ENCODE measurements at places on chromosomes 16 and 17.

GRCh38 chr16:48203974-48204824 lies 39.9 kb upstream of the LONP2 start:
- DNase-seq: no peak

DNA sequence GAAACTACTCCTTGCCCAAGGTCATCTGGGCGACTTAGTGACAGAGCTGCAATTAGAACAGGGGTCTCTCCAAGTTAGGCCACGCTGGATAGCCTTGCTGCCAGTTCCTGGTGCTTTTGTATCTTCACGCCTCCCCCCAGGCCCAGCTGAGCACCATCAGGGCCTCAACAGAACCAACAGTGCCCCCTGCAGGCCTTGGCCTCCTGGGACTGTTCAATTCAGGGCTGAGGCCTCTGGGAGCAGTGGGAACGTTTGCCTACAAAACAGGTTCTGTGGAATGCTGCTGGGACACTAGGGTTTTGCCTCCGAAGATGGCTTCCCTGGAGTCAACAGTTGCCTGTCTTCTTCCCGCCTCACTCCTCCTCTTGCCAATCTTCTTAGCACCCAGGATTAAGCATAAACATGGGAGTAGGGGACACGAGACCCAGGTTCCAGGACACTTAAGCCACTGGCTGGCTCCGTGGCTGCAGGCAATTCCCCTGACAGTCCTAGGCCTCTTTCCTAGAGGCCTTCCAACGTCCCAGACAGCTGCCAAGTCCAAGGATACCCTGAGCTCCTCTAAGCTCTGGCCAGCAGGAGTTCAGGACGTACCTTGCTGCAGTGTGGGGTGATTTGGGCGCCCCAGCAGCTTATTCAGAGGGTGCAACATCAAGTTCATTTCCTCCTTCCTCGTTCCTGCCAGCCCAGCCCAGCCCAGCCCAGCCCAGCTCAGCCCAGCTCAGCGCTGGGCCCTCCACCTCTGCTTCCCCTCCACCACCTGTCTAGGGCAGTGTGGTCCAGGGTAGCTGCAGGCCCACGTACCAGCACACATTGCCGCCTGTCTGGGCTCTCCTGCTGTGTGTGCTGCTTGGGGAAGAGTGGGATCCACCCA lies 246.6 kb upstream of the RPL38 start:
- peak; percentile 85 for DNase-seq

GRCh38 chr17:62720126-62720850 lies 87.8 kb downstream of the MARCHF10 start:
- DNase-seq: no peak

GRCh38 chr17:40950176-40950575 lies 12.7 kb upstream of the KRT23 start:
- DNase-seq: peak; percentile 26

DNA sequence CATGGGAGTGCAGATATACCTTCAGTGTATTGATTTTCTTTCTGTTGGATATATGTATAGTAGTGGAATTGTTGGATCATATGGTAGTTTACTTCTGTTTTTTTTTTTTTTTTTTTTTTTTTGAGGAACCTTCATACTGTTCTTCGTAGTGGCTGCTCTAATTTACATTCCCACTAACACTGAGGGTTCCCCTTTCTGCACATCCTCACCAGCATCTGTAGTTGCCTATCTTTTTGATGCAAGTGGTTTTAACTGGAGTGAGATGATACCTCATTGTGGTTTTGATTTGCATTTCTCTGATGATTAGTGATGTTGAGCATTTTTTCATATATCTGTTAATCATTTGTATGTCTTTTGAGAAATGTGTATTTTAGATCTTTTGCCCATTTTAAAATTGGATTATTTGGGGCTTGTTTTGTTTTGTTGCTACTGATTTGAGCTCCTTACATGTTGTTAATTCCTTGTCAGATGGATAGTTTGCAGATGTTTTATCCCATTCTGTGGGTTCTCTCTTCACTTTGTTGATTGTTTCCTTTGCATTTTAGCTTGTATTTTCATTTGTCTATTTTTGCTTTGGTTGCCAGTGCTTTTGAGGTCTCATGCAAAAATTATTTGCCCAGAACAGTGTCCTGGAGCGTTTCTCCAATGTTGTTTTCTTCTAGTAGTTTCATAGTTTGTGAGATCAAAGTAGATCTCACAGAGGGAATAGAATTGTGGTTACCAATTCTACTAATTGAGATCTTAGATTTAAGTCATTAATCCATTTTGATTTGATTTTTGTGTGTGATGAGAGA lies 25.0 kb upstream of the BCAS3 start:
- no peak for DNase-seq

DNA sequence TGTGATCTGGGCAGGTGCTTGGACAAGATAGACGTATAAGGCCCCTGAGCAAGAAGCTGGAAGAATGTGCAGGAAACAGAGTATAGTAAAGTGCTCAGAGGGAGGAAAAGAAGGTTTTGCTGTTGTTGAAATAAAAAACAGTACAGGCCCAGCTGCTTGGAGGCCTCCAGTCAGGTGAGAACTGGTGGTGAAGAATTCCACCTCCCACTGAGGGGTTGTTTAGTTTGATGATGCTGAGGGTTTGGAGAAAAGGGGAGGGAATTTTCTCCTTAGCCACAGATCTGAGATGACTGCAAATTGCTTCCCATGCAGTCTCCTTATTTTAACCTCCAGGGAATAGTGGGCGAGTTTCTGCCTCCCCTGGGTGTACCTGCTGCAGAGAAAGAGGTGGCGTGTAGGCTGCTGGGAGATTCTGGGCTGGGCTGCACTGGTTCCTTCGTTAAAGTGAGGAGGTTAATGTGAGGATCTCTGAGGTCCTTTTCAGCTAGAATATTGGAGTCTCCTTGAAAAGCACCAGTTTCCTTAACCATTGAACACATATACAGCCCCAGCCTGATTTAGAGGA lies 25.8 kb downstream of the SMPD3 start:
- DNase-seq: no peak

DNA sequence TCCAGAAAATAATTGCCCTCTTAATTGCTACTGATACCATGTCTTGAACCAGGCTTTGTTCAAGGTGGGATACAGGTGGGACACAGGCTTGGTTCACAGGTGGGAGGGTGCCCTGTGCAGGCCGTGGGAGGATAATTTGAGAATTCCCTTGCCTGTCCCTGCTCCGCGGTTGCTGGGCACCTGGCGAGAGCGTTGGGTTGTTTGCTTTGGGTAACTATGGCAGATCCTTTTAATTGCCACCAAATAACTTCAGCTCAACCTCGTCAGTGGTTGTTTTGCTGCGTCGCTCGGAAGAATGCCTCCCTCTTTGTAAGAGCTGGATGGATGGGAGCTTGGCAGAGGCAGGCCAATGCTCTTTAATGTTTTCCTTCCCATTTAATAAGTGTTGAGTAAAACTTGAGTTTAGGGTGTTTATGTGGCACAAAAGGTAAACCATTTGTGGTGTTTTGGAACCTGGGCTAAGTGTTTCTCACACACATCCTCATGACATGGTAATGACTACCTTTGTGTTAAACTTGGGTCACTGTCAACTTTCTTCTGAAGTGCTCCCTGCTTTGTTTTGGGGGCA lies 202.5 kb downstream of the MSI2 start:
- DNase-seq: no peak

GRCh38 chr17:40260528-40260927 lies 27.2 kb upstream of the CDC6 start:
- no peak for DNase-seq

- DNase-seq: peak; percentile 94
Observed at GRCh38 chr17:67528751-67529436, 151.8 kb downstream of the PITPNC1 start.

GRCh38 chr16:74721716-74722115 lies 21.1 kb upstream of the MLKL start:
- no peak for DNase-seq

DNA sequence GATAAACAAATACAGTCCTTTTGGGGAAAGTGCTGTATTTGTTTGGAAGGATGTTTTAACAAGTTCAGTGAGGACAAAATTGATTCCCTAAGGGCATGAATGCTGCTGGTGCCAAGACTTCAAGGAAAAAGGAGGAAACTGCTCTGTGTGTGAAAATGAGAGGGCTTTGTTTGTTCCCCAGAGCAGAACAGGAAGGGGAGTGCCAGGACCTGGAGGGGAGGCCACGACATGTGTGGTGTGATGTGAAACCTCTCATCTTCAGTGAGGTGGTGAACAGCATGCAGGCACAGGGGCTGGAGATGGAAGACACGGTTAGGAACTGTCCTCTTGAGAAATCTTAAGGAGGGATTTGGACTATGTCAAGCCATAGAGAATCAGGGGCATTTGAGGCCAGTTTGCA lies 46.6 kb upstream of the GRIN2A start:
- peak; percentile 19 for DNase-seq

DNA sequence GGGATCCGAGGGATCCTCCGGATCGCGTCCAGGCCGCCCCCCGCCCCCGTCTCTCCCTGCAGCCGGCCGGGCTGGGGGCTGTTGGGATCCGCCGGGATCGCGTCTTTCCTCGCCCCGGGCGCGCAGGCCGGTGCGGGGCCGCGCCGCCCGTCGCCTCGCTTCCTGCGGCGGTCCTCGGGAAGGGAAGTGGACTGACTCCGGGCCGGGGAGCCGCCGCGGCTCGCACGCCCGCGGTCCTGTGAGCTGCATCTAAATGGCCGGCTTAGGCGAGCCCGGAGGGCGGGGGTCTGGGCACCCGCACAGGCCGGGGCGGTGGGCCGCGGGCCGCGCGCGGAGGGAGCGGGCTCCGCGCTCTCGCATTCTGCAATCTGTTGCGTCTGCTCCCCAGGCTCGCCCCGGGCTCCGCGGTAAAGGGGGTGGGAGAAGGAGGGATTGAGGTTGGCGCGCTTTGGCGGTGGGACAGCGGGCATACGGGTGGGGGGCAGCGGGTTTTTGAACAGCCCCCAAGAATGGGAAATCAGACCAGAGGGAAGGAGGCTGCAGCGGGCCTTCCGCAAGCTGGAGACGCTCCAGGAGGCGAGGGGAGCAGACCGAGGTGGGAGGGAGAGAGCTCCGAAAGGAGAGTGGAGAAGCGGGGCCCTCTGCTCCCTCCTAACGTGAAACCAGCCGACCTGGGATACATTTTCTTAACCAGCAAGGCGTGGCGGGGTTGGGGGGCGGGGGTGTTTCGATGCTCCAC lies 2.2 kb downstream of the TMEM132E start:
- peak; percentile 71 for DNase-seq

- peak; percentile 37 for DNase-seq
Observed at GRCh38 chr16:46885960-46886763, 2.0 kb downstream of the GPT2 start.

- DNase-seq: no peak
Observed at GRCh38 chr16:66588981-66589713, 9.9 kb downstream of the CMTM2 start.

DNA sequence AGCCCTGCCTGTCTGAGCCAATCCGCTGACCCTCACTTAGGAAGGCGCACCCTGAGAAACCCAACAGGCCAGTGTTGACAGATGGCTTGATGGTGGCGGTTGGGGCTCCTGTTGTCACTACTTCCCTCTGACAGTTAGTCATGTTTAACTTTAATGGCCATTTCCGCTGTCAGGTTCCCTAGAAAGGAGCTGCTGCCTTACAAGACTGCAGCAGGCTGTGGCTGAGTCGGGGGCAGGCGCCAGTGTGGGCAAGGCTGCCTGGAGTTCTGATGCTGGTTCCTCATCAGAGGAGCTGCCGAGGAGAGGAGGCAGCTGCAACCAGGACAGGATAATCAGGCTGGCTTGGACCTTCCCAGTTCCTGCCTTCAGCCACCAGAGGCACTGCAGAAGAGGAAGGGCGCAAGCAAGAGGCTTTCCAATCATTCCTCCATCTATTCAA lies 223.2 kb upstream of the DYNLRB2 start:
- peak; percentile 81 for DNase-seq

- peak; percentile 38 for DNase-seq
Observed at GRCh38 chr16:85463672-85464382, 149.3 kb upstream of the GSE1 start.

DNA sequence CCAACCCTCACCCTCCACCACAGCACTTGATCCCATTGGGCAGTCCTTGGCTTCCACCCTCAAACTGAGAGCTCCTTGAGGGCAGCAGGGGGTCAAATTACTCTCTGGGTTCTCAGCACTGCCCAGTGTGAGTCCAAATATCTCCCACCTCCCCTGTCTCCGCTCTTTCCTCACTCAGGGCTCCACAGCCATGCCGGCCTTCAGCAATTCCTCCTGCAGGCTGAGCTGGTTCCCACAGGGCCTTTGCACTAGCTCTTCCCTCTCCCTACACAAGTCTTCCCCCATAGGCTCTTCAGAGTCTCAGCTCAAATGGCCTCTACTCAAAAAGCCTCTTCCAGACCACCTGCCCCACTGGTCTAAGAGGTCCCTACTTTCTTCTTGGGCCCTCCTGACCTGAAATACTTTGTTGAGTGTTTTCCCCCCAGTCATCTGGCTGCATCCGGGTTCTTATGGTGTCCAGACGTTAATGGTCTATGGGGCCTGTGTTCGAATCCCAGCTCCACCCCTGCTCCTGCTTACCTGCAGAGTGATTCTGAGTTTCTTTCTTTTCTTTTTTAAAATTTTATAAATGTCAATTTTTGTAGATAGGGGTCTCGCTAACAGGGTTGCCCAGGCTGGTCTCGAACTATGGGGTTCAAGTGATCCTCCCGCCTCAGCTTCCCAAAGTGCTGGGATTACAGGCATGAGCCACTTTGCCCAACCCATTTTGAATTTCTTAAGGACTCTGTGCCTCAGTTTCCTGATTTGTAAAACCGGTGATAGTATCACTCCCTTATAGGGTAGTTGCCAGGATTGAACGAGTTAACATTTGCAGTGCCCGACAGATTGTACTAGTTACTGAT lies 973 bp upstream of the IL4R start:
- DNase-seq: no peak

GRCh38 chr16:79366635-79367034 lies 233.9 kb downstream of the MAF start:
- no peak for DNase-seq

DNA sequence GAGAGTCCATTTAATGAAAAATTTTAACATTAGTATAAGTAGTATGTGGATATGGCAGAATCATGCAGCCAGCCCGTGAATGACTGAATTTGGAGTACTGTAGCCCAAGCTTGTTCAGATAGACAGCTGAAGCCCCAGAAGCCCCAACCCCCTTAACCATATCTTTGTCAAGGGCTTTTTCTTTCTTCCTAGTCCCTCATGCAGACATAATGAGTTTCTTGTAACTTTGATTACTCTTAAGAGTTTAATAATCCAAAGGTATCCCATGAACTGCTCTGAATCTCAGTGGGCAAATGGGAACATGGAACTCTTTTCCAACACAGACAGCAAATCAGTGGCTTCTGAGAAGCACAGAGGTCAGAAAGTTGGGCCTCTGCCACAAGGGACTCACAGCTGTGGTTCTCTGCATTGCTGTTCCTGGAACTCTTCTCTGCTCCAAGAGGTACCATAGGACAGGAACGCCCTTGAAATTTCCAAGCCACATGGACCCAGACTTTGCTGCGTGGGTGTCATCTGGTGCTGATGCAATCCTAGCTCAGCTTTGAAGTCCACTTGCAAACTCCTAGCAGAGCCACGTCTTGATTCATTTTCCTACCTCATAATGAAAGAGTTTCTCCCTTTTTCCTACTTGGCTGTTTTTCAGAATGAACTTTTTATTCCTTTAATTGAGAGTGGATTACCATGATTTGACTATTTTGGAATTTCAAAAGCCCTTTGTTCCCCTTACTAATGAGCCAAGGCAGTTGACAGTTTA lies 18.1 kb downstream of the LYRM1 start:
- DNase-seq: no peak

- no peak for DNase-seq
Observed at GRCh38 chr17:51050291-51051033, 70.2 kb downstream of the SPAG9 start.

Measured in eye (tissue), 1 donor.